Adrenal gland (tissue), 19 donors: ENCODE measurements at places on chromosomes 6 and 20.

GRCh38 chr6:109714166-109714565, 23.1 kb downstream of the FIG4 start:
- no peak for DNase-seq

GRCh38 chr6:150156460-150156859, 13.6 kb downstream of the PPP1R14C start:
- DNase-seq = no peak

GRCh38 chr6:103107985-103108384, 1714.5 kb downstream of the GRIK2 start:
- no peak for DNase-seq

DNA sequence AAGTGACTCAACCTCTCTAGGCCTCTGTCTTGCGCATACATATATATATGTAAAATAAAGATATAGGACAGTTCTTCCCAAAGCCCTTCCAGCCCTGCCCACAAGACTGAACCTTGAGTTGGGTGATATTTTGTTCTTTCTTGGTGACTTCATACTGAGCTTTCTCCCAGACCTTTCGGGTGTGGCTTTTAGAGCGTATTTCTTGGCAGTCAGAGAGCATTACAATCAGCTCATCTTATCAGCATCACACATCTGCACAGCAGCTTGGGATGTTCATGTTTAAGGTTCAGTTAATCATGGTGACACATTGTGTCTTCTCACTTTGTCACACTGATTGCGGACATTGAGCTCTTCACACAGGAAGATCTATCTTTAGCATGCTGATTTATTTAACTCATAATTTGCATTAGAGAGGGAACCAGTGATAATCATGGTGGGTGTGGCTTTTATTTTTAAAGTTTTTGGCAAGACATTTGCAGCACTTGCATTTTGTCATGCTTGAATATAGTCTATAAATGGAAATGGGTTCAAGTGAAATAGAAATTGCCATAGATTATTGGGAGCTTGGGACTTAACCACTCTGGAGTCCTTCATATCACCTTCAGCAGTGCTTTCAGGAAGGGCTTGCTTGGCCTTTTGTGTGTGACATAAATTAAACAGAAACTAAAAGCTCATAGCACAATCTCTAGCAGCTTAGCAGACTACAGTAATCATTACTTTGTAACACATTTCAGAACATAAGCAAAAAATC, 8.3 kb downstream of the KIF3B start:
- peak; percentile 42 for DNase-seq

GRCh38 chr6:32086661-32087573, 22.2 kb downstream of the TNXB start:
- DNase-seq = peak; percentile 45

DNA sequence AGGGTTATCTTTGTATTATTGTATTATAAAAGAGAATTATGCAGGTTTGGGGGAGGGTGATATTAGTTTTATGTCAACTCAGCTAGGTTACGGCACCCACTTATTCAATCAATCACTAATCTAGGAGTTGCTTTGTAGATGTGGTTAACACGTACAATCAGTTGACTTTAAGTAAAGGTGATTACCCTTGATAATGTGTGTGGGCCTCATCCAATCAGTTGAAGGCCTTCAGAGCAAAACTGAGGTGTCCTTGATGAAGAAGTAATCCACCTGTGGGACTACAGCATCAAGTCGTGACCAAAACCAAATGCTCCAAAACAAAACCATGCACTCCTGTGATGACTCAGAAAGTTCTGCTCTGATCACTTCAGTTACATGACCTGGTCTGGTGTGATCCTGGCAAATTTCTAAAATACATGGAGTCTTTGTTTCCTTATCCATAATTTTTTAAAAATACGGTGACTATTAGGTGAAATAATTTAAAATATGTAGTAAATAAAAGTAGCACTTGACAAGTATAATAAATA, 114.1 kb downstream of the IYD start:
- DNase-seq = no peak

DNA sequence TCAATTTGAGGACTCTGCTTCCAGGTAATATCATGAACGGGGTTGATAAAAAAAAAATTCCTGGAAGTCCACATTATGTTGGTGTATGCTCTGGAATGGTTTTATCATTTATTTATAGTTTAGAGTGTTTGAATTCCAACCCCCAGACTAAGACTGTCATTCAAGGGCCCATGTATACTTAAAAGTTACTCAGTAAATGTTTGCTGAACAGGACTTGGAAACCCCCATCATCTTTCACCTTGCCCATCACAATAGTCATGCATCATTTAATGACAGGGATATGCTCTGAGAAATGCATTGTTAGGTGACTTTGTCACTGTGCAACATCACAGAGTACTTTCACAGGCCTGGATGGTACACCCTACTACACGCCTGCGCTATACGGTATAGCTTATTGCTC, 104.8 kb downstream of the ATXN1 start:
- DNase-seq = no peak

DNA sequence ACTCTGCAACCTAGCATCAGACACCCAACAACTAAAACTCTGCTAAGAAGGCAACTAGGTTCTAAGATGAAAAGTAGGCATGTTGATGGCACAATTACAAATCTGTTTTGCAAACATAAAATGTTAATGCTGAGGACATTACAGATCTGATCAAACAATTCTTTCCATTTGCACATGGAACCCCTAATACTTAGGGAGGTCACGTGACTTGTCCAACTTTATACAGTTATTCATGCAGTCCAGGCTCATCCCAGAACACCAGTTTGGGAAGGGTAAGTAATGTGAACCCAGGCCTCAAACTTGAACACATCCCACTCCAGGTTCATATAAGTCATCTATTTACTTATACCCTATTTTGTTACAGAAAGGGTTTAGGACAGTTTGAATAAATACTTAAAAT, 247.2 kb downstream of the HACE1 start:
- DNase-seq = no peak

GRCh38 chr6:38191418-38191817, 371.9 kb downstream of the ZFAND3 start:
- DNase-seq = no peak

GRCh38 chr6:116398316-116399010, 27.7 kb downstream of the DSE start:
- no peak for DNase-seq

GRCh38 chr20:14470977-14471661, 133.7 kb upstream of the FLRT3 start:
- no peak for DNase-seq

DNA sequence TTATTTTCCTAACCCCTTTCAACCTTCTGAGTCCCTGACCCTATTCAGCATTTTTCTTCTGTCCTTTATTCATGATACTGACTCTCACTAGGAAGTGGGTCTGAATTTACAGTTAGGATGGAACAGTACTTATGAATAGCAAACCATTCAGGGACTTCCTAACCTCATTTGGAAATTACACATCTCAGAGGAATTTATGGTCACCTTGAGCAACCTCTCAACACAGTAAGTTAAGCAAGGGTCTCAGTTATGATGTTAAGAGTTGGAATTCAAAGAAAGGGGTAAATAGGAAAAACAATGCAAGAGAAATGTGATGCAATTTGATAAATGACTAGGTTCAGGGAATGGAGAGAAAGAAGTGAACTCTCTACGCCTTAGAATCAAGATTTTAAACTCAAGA, 97.3 kb downstream of the GPR6 start:
- DNase-seq = no peak

DNA sequence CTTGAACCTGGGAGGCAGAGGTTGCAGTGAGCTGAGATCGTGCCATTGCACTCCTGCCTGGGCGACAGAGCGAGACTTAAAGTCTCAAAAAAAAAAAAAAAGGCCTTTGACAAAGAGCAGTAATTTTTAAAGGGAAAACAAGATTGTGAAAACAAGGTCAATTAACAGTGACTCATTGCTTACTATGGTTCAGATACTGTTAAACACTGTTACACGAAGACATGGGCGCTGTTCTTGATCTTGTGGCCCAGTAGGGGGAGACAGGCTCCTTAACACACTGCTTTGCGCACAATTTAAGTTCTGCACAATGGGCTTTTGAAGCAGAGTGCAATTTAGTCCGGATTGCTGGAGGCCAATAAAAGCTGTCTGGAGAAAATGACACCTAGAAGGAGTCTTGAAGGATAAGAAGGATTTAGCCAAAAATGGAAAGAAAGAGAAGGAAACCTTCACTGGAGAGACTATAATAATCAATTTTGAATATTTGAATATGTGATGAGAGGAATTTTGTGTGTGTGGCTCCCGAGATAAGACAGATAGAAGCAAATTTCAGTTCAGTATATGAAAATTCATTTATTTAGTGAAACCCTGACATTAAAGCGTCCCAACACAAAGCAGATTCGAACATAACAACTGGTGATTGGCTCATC, 6.0 kb upstream of the LATS1 start:
- DNase-seq = peak; percentile 65

DNA sequence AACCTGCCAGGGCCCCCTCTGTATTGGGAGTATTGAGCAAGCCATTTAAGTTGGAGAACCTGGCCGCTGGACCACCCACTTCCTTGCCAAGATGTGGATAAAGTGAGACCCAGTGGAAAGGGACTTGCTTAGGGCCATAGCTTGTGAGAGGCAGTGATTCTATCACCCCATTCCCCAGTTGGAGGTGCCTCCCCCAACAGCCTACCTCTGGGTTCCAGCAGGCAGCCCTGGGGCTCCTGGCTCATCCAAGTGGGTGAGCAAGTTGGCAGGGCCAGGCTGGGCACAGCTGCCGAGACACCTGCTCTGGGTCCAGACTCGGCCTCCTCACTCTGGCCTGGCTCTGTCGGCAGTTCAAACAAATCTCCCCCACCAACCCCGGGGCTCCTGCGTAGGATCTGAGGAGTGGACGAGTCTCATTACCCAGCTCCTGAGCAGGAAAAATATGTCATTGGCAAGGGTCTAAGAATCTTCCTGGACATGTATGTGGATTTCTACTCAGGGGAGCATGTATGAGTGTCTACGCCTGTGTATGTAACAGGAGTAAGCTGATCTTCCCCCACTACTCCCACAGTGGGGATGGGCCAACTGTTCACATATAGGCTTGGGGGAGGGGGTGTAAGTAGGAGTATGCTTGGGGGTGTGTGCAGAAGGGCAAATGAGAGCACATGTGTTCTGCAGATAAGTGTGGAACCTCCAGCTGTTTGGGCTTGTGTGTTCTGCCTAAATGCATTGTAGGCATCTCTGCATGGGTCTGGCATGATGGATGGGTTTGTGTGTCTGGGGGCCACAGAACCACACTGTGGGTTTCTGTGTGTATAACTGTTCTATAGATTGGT, 1.9 kb downstream of the ID1 start:
- no peak for DNase-seq

DNA sequence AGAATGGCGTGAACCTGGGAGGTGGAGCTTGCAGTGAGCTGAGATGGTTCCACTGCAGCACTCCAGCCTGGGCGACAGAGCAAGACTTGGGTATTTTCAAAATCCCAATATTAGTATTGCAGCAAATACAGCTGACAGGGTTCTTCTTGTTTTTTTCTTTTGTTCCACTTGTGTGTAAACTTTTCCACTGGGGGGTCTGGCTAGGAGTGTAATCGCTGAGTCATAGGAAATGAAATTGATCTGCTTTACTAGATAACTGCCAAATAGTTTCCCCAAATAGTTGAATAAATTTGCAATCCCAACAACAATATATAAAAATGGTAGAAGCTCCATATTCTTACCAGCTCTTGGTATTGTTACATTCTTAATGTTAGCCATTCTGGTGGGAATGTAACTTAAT, 526.0 kb upstream of the SOX4 start:
- DNase-seq = no peak
